Stimulated activated CD8-positive, alpha-beta memory T cell treated with anti-CD3 and anti-CD28 coated beads, Interleukin-15, amount 100 ng/mL, for 4 hours (primary cell): ENCODE measurements at places on chromosomes 2 and 18.
A peak's percentile ranks its signal among the peaks of the same experiment; 100 is the strongest.

- DNase-seq, result no peak
Observed at GRCh38 chr2:152761214-152761613, 42.8 kb downstream of the ARL6IP6 start.

DNA sequence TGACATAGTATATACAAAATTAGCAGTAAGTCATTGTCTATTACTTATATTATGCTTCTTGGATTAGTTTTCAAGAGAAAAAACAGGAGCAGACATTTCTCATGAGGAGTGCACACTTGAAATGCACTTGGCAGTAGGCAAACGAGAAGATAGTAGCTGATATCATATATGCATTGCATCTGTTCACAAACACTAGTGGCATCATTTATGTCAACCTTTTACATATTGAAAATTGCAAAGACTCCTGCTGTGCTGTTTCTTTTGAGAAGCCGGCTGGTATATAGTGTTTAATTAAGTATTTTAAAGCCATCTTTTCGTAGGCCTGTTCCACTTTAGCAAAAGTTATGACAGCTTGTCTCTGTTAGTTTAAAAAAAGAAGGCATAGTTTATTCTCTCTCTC is 58.4 kb upstream of the SLC8A1 start:
- no peak for DNase-seq

- no peak for DNase-seq
Observed at GRCh38 chr2:95383635-95384027, 18.9 kb upstream of the FAHD2A start.

GRCh38 chr2:230589497-230590015 is 123.1 kb upstream of the CAB39 start:
- DNase-seq, result no peak

DNA sequence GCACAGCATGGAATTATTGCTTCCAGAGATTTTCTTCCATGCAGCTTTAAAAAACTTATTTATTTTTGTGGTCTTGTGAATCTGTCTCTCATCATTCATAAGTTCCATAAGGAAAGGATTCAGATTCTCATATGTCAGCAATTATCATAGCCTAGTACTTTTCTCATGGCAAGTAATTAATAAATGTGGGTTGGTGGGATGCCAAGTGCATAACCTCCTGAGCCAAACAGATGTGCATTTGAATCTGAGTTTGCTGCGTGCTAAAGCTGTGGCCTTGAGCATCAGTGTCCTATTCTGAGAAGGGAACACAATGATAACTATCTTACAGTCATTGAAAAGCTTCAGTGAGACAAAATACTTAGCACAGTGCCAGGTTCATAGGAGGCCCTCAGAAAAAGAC is 331.9 kb downstream of the PDE11A start:
- DNase-seq, result no peak

DNA sequence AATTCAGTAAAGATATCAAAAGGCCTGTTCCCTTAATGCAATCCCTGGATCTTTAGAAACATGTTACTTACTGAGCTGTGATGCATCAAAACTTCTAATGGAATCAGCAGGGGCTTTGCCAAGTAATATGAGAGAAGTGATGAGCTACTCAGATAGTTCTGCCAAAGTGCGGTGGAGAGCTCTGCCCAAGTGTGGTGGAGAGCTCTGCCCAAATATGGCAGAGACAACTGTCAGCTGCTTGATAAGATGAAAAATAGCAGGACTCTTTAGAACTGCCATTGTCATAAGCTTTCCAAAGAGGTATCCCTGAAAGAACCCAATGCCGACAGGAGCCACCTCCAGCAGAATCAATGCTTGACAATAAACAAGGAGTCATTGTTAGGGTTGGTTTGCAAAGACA is 167.9 kb upstream of the SLC39A10 start:
- no peak for DNase-seq

GRCh38 chr2:165357758-165358157 is 111.7 kb upstream of the CSRNP3 start:
- no peak for DNase-seq

DNA sequence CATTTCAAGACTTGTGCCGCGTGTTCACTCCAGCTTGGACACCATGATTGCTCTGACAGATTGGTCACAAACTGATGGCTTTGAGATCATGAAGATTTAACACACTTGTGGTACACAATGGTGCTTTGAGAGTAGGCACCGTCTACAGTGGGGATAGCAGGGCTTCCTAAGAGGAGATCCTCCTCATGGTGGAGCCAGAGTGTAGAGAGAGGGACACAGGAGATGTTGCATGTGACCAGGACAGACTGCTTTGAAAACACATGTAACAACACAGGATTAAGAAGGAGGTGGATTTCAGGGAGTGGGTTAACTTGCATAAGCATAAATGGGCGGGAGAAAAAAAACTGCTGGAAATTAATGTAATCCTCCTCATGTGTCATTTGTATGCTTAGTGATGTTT is 95.7 kb upstream of the LINC00305 start:
- DNase-seq, result no peak

DNA sequence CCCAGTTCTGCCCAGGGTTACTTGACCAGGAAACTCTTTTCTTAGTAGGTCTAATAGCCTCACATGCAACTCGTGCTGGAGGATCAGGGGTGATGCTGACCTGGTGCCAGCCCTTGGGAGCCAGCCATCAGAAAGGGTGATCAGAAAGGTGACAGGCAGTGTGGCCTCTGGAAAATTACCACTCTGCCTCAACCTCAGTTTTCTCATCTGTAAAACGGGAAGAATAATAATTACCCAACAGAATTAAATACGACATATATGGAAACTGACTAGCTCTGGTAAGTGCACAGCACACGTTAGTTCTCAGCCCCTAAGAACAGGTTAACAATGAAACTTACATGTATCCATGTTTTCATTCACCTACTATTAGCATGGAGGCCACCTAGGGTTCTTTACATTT is 157.6 kb downstream of the EN1 start:
- no peak for DNase-seq

GRCh38 chr18:50013363-50014138 is 181.4 kb downstream of the MYO5B start:
- no peak for DNase-seq

DNA sequence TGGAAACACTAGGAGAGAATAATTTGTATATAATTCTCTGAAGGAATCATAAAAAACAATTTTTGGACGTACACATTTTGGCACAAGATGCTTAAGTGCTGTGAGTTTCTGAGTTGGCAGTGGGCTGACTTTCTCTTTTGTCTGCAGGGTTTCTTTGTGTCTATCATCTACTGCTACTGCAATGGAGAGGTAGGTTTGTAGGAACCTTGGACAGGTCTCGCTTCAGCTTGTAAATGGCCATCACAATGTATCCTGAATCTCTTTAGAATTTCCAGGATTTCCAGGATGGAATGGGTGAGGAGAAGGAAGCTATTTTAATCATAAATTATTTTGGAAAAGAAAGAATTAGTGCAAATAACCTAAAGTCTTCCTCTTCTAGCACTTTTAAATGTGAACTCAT is 83.9 kb downstream of the PTH2R start:
- DNase-seq, result no peak

DNA sequence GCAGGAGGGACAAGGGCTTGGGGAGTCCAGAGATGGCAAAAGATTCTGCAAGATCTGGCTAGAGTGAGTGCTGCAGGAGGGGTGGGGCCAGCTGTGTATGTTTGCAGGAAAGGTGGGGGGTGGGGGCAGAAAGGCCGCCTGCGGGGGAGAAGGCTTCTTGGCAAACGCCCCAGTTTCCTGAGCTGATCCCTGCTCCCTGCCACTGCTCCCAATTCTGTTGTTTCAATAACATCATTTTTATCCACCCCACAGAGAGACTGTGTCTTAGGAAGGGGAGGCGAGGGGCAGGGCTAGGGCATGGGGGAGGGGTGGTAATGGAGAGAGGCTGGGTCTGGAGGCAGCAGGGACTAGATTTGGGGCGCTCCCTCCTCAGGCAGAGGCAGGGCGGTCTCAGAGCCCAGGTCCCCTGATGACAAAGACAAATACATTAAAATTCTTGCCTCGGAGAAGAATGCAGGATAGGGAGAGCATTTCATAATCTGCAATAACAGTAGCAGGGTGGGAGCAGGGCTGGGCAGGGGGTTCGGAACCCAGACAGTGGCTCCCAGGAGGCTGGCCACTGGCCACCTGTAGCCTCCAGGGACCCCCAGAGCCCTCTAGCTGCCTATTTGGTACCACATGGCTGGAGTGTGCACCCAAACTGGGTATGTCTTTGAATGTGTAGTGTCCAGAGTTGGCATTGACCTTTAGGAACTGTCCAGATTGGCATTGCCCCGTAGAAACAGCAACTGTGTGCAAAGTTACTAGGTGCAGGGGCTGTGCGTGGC is 2.1 kb upstream of the WNT6 start:
- DNase-seq, result no peak

DNA sequence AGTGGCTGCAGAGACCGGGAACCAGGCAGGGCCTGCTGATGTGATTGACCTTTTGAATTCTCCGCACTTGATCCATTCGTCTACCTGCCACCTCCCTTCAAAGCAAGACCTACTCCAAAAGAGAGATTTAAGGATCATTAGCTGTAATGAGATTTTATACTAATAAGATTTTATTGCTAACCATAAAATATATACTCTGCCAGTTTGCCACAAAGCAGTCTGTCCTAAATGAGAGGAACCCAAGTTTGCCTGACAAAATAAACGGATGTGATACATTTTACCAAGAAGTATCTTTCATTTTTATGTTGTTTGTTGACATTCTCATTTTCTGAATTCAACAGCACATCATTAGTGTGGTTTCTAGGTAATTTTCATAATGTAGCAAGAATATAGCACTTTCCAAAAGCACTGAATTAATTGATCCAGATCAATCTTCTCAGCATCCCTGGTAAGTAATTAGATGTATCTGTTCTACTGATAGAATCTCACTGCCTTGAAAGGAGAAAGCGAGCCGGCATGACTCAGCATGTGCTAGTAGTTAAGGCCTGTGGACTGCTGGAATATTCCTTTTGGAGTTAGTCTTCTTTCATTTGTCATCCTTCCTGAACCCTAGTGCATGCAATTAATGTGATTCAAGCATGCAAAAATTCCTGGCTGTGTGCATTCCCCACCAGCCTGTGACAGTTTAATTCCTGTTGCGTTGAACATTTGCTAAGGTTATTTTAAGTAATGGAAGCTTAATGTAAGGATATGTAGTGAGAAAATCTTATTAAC is 128.5 kb downstream of the ARL6IP6 start:
- DNase-seq, result no peak

DNA sequence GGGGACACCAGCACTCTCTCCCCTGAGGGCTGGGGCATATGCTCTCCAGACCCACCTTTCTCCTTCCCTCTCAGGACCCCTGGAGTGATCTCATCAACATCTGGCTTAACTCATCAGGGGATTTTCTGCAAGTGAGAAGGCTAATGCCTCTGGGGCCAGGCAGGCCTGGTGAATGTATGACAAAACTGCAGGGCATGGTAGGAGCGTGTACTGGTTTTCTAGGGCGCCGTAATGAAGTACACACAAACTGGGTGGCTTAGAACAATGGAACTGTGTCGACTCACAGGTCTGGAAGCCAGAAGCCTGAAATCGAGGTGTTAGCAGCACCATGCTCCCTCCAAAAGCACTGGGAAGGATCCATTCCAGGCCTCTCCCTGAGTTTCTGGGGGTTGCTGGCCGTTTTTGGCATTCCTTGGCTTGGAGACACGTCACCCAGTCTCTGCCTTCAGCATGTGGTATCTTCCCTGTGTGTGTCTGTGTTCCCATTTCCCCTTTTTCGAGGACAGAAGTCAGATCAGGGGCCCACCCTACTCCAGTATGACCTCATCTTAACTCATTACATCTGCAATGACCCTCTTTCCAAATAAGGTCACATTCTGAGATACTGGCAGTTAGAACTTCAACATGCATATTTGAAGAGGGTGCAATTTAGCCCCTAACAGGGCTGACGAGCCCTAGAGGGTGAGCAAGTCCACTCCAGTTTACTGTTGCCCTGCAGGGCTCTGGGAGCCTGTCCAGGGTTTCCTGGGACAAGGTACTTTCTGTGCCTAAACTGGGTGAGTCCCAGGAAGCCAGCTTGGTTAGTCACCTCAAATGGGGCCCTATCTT is 45.5 kb upstream of the CAB39 start:
- DNase-seq, result no peak

GRCh38 chr2:8681786-8682692 is at the start of gene ID2:
Gene ID2 (plus strand): TSS chr2:8682056. CDS start chr2:8682166, 110 bp downstream.
- peak; percentile 96 for DNase-seq

DNA sequence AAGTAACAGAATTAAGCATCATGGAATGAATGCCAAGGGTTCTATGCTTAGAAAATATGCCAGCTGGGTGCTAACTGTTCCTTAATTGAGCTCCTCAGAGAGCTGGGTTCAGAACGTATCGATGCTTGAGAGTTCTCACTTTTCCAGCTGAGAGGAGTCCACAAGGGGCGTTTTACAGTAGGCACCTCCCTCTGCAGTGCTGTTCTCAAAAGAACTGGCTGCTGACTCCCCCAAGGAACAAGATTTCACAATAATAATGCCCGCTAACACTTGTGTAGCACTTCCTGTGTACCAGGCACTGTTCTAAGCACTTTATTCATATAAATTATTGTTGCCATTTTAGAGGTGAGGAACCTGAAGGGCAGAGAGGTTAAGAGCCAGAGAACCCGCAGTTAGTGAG is 18.1 kb upstream of the TMEM237 start:
- no peak for DNase-seq

DNA sequence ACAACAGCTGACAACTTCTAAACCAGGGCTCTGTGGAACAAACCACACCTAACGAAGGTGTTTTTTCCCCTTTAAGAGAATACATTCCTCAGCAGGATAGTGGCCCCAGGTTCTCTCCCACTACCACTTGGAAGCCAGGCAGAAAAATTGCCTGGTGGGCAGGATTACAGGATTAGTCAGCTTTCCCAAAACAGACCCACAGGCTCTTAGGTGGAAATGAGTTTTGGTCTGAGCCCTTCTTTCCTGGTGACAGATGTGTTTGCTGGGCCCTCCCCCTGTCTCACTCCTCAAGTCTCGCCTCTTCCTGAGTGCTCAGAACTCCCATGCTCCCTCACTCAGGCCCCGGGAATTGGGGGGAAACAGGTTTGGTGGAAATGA is 139.4 kb upstream of the HAAO start:
- no peak for DNase-seq

DNA sequence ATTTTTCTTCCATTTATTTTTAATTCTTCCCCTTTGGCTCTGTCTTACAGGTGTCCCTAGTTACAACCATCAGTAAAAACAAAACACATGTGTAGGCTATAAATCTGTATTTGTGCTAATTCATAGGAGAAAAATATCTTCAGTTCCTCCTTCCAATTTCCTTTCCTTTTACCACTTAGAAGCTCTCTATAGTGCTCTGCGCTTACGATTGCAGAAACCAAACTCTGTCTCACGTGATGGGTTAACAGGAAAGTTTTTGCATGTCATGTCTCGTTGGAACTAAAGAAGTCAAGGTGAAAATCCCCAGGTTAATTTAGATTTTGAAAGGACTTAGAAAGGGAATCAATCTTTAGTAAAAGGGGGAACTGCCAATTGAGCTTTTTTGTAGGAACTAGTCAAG is 1390.5 kb upstream of the ZEB2 start:
- DNase-seq, result no peak

- no peak for DNase-seq
Observed at GRCh38 chr2:42906557-42907411, 114.4 kb upstream of the HAAO start.
